ENCODE measurements at places on chromosomes 4 and X.

DNA sequence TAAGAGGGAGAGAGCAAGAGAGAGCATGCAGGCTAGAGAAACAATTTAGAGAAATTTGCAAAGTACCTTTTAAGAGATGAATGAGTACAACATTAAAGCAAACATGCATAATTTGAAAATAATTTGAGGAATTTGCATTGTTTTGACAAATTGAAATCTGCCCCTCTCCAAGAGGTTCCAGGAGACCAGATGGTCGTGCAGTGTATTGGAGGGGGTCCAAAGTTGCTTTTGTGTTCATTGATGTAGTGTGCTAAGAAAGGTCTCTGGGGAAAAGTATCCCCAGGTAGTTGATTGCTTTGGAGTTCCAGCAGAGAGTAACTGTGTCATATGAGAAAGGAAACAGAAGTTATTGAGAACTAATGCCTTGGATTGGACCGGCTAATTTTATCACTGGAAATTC is 635.0 kb upstream of the TENM3 start:
- DNase-seq: no peak

GRCh38 chrX:122771933-122772332 is 412.1 kb upstream of the GRIA3 start:
- no peak for DNase-seq

DNA sequence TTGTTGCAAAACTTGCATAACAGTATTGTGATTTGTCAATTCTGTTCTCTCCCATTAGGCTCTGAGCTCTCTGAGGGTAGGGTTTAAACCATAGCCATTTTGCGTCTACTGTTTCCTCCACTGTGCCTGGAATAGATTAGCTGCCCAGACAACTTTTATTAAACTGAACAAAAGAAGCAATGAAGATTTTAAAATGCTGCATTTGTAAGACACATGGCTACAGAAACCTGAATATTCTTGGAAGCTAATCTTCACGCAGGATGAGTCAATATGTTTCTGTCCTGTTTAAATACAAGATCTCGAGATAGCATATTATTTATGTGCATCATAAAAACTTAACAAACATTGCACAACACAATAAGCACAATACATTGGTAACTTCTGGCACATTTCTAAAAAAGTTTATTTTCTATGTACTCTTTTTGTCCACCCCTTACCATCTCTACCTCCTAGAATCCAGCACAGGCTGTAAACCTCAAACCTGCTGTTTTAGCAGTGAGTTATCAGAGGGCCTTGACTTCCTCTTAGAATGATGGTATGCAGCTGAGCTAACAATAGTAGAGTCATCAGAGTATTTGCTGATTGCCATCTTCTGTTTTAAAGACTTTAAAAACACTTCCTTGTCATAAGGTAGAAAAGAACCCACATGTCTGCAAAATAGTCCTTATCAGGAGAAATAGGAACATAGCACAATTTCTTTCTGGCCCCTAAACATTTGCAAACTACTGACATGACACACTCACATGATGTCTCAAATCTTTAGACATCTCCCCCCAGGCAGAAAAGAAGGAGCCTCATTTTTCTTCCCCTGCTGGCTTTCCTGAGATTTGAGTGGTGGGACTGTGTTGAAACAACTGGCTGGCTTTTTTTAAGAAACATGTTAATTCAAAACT is 10.6 kb upstream of the CCNG2 start:
- DNase-seq: no peak

- DNase-seq: no peak
These were observed 20.0 kb downstream of the SLC25A43 start for GRCh38 chrX:119419146-119419545.

DNA sequence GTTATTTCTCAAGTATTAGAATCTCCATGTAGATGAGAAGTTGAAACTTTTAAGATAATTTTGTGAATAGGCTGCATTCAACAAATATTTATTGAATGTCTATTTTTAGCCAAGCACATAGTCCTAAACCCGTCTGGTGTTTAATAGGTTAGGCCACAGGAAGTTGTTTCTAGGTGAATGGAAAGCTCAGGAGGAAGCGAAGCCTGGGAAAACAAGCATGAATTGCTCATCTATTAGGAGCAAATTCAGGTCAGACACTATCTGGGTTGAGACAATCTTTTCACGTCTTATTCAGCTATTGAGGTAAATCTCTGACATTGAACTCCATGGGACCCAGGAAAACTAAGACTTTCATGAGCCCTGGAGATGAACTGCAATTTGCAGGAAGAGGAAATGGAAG is 43.1 kb upstream of the FREM3 start:
- DNase-seq: no peak

DNA sequence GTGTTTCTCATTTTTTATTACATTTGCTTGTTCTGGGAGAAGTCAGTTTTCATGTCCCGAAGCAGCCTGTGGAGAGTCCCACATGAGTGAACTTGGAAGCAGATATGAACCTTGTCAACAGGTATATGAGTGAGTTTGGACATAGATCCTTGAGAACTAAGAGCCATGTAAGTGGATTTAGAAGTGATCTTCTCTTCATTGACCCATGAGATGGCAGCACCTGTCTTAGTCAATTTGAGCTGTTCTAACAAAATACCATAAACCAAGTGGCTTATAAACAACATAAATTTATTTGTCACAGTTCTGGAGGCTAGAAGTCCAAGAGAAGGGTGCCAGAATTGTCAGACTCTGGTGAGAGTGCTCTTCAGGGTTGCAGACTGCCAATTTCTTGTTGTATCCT is 1043.8 kb downstream of the ADGRL3 start:
- no peak for DNase-seq

DNA sequence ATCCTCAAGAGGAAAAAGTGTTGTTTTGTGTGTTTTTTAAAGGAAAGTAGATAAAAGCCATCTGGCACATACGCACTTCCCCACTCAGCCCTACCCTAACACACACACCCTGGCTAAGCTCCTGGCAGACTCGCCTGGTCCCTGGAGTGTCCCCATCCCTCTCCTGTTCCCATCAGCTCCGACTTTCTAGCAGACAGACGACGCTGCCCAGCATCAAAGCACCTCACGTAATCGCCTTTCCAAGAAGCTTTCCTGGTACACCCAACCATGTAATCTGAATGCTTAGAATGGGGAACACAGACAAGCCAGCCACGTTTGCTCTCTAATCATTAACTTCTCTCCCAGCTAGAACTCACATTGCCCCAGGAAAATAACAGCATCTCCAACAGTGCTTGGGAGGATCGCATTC is 116.2 kb downstream of the AFAP1 start:
- no peak for DNase-seq

DNA sequence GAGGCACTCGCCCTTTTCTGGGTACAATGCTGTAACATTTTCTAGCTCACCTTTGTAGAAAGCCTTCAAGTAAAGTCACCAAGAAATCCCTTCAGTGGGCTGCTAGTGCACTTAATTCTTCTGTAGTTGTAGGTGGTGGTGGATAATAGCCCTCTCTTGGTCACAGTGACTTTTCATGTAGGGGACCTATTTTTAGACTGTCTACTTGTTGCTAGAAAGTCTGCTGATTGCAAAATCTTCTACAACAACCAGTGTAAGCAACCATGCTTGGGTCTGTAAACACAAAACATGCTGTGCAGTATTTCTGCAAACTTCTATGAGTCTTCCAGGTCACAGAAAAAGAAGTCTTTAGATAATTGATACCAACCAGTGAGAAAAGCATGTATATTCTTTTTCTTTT is 55.6 kb downstream of the PBDC1 start:
- DNase-seq: no peak

- no peak for DNase-seq
These were observed 27.6 kb upstream of the PGRMC1 start for GRCh38 chrX:119208401-119209057.

- DNase-seq: no peak
These were observed 136.3 kb downstream of the TMEM144 start for GRCh38 chr4:158346576-158346975.

DNA sequence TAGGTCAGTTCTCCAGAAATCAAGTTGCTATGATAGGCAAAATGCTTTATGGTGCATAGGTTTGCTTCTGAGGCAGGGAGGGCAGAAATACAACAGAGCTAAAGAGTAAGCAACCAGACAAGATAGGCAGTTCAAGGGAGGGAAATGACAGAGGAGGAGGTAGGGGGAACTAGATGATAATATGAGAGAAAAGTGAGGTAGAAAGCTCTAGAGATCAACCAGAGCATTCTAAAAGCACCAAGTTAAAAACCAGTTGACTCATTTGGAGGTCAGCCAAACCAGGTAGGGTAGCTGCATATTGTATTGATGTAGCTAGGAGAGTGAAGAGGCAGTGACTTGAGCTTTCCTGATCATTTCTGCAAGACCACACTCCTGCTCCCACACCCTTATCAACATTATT is 49.0 kb upstream of the SLC16A2 start:
- no peak for DNase-seq

DNA sequence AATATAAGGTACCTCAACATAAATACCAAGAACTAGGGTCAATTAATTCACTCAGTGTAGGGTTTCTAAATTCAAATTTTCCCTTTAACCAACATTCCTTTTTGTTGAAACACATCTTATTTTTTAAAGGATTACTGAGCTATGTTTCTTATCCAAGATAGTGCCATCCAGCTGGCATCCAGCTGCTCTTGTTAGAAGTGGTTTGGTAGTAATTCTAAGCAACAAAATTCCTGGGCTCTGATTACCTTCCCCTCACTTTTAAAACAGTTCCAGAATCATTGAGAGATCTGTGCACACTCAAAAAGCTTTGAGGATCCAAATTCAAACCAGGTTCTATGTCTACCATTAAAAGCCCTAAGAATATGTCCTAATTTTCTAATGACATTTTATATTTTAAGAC is 583.7 kb downstream of the TRIML1 start:
- DNase-seq: no peak

- DNase-seq: no peak
These were observed 11.7 kb upstream of the TCEAL9 start for GRCh38 chrX:103344606-103345005.

GRCh38 chrX:134171661-134172587 is 65.1 kb upstream of the CCDC160 start:
- DNase-seq: peak; percentile 37

GRCh38 chr4:157803845-157804521 is 368.8 kb downstream of the GASK1B start:
- DNase-seq: no peak

- no peak for DNase-seq
These were observed 77.4 kb upstream of the BMPR1B start for GRCh38 chr4:94680176-94680862.

DNA sequence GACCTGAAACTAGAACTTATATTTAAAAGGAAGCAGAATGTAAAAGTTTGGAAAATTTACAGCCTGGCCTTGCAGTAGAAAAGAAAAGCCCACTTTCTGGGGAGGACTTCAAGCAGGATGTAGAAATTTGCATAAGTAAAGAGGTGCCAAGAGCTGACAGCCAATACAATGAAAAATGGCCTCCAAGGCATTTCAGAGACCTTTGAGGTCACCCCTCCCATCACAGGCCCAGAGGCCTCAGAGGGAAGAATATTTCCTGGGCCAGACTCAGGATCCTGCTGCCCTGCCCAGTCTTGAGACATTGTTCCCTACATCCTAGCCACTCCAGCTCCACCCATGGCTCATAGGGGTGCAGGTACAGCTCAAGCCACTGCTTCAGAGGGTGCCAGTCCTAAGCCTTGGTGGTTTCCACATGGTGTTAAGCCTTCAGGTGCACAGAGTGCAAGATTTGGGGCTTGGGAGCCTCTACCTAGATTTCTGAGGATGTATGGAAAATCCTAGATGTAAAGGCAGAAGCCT is 518.9 kb upstream of the INTU start:
- DNase-seq: no peak

DNA sequence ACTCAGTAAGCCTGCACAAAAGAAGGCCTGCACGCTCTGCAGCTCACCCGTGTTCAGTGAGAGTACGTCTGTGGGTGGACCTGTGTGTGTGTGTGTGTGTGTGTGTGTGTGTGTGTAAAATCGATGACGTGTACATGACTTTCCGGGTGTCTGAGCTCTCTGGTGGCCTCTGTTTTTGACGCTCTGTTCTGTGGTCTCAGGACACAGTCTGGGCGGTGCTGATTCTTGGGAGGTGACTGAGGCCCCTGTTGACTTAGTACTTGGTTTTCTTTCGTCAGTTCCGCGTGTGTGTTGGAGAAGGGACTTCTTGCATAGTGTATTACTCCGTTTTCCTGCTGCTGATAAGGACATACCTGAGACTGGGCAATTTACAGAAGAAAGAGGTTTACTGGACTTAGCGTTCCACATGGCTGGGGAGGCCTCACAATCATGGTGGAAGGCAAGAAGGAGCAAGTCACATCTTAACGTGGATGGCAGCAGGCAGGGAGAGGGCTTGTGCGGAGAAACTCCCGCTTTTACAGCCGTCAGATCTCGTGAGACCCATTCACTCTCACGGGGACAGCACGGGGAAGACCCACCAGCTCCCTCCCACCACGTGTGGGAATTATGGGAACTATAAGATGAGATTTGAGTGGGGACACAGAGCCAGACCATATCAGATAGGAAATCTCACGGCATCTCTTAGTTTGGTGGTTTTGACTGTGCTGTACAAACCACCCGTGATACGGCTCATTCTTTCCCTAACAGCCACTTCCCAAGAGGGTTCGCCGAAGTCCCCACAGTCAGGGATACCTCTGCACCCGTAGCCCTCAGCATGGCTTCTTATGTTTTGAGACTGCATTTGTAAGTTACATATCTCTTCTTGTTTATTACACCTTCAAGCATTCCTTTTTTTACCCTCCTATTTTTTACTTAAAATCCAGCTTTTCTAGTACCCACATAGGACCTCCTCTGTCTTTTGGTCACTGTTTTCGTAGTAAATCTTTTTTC is 24.5 kb downstream of the UVSSA start:
- DNase-seq: no peak

GRCh38 chr4:148273501-148273986 is 168.7 kb downstream of the NR3C2 start:
- no peak for DNase-seq

DNA sequence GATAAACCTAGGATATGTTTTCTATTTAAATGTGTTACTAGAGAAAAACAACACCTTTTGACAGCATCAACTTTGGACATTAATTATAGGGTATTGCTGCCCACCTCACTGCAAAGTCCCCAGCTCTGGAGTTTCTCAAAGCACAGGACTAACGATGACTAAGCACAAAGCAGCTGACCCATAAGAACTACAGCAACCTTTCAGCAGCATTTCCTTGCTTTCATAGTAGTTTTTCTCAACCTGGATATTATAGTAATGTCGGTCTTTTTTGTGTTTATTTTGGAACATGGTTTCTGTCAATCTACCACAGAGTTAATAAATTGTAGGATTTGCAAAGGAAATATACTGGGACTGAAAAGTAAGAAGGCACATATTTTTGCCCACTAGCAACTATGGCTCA is 21.5 kb downstream of the HHIP start:
- no peak for DNase-seq

DNA sequence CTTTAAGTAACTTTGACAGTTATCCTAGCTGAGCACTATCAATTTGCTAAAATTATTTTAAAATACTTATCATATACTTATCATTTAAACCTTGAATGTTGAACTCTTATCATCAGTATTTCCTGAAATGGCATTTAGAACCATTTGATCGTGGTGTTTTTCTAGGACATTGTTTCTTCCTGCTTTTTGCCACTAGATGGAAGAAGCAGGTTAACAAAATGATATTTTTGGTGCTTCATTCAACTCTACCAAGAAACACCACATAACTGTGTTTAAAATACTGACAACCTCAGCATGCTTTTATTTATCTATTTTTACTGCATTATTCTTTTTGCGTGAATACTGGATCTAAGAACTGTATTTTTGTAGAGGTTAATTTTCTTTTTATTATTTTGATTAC is 44.6 kb downstream of the C4orf33 start:
- DNase-seq: no peak
